ENCODE measurements at places on chromosomes 11 and 22. TPM values are rescaled to one million over a fixed set of nuclear protein-coding genes. Genes with fewer than 3 reads are reported as not detected.
A peak's percentile ranks its signal among the peaks of the same experiment; 100 is the strongest.

- ATAC-seq = no peak
Measured at GRCh38 chr11:70548976-70549375, 150.6 kb downstream of the CTTN start.

GGT1 gene
- 2.9 TPM for total RNA-seq

TMEM135 gene
- 14.3 TPM for total RNA-seq

CSNK2A3 gene
- 0.84 TPM for total RNA-seq

GRCh38 chr11:33682446-33682845 is 18.2 kb downstream of the C11orf91 start:
- peak; percentile 91 for ATAC-seq

- ATAC-seq = peak; percentile 63
Measured at GRCh38 chr11:46369458-46370152, 11.9 kb upstream of the MDK start.

PIWIL4 gene
- total RNA-seq = 0.80 TPM

- peak; percentile 31 for ATAC-seq
Measured at GRCh38 chr11:35126000-35126878, 12.7 kb upstream of the CD44 start.

ZFTA gene
- total RNA-seq = 2.9 TPM

- no peak for ATAC-seq
Measured at GRCh38 chr11:43135966-43136534, 175.7 kb upstream of the API5 start.

GRCh38 chr22:38204784-38205183 is 3.0 kb downstream of the MAFF start:
- no peak for ATAC-seq

DNA sequence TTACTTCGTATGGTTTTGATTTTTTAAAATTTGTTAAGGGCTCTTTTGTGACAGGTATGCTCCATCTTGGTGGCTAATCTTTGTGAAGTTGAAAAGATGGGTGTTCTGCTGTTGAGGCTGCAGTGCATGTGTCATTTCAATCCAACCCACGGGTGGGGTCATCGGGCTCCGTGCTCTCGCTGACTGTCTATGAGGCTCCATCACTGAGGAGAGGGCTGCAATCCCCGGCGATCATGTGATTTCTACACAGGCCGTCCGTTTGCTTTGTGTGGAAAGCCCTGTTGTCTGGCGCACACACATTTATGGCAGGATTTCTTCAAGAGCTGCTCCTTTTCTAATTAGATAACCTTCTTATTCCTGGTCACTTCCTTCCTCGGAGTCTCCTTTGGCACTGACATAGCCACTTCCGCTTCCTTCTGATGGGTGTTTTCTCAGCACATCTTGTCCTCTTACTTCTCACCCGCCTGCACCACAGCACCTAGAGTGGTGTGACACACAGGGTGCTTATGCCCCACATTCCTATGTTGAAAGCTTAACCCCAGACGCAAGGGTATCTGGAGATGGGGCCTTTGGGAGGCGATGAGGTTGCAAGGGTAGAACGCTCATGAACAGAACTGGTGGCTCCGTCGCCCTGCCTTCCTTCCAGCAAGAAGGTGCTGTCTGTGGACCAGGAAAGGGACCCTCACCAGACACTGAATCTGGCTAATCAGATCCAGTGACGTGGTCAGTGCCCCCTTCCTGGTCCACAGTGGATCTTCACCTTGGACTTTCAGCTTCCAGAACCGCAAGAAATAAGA is 9.4 kb downstream of the MOB2 start:
- ATAC-seq = no peak

DNA sequence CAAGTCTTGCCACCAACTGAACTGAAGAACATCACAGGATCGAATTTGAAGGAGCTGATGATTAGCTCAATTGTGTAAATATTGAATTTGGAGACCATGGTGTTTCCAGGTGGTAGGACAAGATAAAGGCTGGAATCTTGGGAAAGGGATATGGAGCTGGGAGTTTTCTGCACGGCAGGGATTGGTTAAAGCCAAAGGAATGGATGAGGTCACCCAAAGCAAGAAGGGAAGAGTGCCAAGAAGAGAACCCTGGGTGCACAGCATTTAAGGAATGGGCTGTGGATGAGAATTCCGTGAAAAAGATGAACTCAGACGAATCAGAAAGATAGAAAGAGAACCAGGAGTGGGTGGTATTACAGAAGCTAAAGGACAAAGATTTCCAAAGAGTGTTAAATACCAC is 29.4 kb upstream of the RRAS2 start:
- no peak for ATAC-seq

GRCh38 chr11:6633422-6634408 is 14.5 kb upstream of the TPP1 start:
- no peak for ATAC-seq

ESAM gene
- 8.5 TPM for total RNA-seq

ATG2A gene
- total RNA-seq = 10.7 TPM

DNA sequence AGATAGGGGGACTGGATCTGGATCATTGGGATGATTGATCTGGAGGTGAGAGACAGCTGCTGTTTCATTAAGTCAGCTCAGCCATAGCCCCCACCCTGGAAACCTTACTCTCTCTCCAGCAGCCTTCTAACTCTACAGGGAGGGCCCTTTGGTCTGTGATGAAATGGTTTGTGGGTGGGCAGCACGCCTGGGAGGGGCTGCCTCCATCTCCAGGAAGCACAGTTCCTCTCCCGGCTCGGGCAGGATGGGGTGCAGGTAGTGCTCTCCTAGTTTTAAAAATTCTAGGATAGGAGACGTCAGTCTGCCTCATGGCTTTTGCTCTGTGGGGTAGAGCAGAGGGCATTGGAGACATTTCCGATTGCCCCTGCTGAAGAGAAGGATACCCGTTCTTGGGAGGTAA is 89.7 kb downstream of the CEP164 start:
- no peak for ATAC-seq

PHETA2 gene
- 5.5 TPM for total RNA-seq

IL17REL gene
- total RNA-seq = not detected

GRCh38 chr11:7570938-7571521 is 57.2 kb downstream of the PPFIBP2 start:
- no peak for ATAC-seq

TMA7B gene
- total RNA-seq = 0.24 TPM

DNA sequence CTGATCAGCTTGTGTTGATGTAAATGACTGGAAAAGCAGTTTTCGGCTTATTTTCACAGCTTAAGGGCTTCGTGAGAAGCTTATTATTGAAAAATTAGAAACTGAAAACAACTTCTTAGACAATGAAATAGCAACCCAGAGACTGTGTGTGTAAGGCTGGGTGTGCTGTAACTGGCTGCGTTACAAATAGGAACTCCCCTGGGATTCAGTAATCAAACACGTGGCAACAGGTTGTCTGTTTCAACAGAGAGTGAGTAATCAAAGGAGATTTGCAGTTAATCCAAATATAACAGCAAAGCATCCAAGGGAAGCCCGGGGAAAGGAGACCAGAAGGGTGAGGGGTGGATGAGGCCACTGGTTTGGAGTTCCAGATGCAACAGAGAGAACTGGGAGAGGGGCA is 19.2 kb downstream of the NTM start:
- ATAC-seq = peak; percentile 96

ZDHHC8 gene
- 24.5 TPM for total RNA-seq

- no peak for ATAC-seq
Measured at GRCh38 chr22:17114898-17115235, 6.3 kb downstream of the TMEM121B start.

DNA sequence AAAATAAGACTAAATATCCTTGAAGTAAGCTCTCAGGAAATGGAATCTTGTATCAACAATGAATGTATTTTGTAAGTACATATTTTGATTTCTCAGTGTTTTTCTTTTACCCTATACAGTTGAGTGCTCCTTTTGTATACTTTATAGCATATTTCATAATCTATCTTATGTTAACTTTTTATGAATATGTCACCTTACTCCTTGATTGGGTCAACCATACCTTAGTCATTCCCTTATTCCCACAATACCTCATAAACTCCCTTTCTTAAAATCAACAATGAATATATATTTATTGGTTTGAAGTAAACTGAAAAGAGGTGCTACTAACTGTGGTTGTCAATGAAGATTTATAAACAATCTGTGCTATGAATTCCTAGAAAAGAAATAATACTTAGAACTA is 686.2 kb downstream of the METTL15 start:
- no peak for ATAC-seq

DNA sequence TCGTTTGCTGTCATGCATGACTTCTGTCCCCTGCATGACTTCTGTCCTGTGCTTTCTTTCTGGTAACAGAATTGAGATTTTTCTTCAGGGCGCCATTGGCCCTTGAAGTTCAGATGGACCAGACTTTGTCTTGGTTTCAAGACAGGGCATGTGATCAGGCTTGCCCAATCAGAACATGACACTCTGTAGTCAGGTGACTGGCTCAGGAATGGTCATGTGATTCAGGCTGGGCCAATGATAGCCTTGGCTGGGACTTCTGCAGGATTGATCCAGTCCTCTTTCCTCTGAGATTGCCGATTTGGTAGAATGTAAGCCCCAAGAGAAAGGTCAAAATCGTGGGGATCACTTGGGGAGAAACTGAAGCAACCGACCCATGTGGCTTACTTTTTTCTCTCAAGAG is 90.5 kb upstream of the ALX4 start:
- ATAC-seq = no peak

Data from esophagus mucosa (tissue), 1 donor.